ENCODE measurements at places on chromosomes 16 and 17.
A peak's percentile ranks its signal among the peaks of the same experiment; 100 is the strongest.

DNA sequence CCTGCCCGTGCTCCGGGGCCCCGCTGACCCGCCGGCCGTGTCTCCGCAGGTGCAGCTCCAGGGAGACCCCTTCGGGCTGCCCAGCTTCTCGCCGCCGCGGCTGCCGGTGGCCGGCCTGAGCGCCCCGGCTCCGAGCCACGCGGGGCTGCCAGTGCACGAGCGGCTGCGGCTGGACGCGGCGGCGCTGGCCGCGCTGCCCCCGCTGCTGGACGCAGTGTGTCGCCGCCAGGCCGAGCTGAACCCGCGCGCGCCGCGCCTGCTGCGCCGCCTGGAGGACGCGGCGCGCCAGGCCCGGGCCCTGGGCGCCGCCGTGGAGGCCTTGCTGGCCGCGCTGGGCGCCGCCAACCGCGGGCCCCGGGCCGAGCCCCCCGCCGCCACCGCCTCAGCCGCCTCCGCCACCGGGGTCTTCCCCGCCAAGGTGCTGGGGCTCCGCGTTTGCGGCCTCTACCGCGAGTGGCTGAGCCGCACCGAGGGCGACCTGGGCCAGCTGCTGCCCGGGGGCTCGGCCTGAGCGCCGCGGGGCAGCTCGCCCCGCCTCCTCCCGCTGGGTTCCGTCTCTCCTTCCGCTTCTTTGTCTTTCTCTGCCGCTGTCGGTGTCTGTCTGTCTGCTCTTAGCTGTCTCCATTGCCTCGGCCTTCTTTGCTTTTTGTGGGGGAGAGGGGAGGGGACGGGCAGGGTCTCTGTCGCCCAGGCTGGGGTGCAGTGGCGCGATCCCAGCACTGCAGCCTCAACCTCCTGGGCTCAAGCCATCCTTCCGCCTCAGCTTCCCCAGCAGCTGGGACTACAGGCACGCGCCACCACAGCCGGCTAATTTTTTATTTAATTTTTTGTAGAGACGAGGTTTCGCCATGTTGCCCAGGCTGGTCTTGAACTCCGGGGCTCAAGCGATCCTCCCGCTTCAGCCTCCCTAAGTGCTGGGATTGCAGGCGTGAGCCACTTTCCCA lies 5.9 kb downstream of the CTF1 start:
- no peak for DNase-seq

- DNase-seq = no peak
Observed at GRCh38 chr17:82881900-82882714, 42.3 kb upstream of the ZNF750 start.

DNA sequence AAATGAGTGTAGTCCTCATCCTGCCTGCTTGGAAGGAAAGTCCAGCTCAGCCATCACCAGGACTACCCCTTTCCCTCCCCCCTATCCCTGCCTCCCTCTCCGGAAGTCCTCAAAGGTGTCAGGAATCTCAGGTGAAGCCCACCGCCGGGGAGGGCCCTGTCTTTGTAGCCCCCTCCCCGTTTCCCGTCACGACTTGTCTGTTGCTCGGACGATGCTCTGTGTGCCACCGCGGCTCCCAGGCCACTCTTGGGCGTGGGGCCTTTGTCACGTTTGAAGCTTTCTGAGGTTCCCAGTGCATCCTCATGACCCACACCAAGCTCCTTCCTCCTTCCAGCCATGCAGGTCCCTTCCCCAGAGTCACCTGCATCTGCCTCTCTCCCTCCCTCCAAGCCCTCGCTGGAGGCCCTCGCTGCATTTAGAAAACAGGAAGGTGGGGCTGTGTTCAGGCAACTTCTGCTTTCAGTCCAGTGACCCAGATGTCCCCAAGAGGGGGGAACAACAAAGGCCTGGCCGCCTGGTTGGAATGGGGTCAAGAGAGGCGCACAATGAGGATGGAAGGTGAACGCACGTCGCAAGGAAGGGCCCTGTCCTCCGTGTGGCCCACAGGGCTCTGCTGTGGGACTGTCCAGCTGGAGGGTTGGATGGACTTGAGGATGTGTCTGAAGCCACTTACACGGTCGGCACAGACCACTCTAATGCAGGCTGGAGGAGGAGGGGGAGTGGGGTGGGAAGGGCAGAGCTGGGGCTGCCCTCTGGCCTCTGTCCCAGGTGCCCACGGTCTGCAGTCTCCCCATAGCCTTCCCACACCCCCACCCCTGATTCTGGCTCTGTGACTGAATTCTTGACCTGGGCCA lies 59.9 kb downstream of the OR1D5 start:
- DNase-seq = no peak

DNA sequence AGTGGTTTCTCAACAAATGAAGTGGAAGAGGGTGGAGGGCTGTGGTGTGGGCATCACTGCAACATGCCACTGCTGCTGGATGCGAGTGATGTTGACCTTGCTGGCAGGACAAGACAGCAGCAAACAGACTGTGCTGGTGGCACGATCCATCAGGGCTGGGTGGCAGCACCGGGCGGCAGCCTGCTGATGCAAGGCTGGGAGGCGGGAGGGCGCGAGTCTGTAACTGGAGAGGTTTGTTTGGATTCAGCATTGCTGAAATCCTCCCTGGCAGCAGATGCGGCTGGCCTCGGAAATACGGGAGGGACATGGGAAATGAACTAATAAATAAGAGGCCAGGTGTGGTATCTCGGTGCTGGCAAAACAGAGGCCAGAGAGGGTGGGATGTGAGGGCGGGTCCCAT lies 224.2 kb downstream of the ENGASE start:
- no peak for DNase-seq

DNA sequence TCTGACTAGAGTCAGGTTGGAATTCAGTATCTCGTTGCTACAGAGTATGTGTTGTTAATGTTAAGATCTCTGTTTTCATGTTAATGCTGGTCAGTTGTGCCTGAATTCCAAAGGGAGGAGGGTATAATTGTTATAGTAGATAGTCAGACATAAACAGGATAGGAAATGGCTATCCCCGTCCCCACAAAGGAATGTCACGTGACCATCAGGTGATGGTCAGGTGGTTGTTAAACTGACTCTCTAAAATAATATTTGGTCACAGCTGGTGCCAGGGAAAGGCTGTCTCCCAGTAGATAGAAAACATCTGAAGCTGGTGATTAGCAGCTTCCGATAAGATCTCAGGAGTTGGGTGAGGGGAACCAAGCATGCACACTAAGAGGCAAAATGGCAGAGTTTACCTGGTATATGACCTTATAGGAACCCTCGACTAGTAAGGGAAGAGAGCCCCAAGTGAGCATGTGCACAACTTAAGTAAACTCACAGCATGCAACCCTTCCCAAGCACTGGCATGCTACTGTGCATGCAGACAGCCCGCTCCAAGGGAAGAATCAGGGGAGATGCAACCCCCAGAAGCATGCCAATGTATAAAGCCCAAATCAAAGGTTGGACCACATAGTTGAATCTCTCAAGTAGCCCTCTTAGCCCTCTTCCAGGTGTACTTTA lies 27.4 kb upstream of the SLC6A2 start:
- DNase-seq = no peak

DNA sequence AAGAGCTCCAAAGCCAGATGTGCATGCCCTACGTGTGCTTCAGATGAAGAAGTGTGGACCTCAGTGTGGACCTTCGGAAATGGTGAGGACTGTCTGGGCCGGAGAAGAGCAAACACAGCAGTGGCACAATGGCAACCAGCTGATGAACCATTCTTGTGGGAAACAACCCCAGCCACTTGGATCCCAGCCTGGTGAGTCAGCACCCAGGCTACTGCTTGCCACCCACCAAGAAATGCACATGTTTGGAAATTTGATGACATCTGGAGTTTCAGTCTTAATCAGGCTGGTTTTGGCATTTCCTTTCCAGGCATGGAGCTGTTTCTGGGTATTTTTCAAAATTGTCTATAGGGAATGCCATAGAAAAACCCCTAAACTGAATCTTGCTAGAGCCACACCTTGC lies 42.7 kb downstream of the DYNLRB2 start:
- peak; percentile 48 for DNase-seq

- DNase-seq = no peak
Observed at GRCh38 chr17:17057057-17057551, 14.8 kb downstream of the MPRIP start.

DNA sequence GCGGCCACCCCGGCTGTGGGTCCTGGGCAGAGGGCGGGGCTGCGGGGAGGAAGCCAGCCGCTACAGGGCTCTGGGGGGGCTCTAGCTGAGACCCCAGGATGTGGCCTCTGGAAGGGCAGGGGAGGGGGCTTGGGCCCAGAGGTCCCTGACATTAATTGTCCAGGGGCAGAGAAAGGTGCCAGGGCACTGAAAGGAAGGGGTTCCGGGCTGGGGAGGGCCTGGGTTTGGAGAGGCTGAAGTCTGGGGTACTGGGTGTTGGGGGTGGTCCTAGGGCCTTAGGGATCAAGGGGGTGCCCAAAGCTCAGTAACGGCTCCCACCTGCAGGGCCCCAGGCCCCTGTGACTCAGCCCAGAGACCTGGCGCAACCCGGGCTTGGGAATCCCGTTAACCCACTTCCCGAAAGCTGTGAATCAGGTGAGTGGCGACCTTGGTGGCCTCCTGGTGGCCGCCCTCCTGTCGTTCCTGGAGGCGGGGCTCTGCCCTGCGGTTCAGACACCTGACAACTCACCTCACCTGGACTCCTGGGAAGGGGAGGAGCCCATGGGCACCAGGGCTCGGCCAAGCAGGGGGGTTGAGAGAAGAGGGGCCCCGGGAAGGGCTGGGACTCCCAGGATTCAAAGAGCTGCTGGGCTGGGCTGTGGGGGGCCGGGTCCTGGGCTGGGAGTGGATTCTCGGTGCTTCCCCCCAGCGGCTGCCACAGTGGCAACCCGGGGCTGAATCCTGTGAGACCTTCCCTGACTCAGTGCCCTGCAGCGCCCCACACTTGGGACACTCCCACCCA lies 465 bp upstream of the PRSS22 start:
- no peak for DNase-seq

DNA sequence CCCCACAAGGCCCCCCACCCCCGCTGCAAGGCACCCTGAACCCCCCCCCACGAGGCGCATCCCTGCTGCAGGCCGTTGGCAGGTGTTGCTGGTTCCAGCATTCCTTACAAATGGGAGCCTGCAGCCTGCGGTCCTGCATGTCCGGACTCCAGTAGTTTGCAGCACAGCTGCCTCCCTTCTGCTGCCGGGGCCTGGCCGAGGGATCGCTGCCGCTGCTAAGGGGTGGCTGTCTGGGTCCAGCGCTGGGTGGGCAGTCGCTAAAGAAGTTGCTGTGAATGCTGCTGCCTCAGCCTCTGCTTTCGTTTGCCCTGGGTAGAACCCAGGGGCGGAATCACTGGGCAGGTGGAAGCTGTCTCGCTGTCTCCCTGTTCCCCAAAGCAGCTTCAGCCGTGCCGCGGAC lies 11.8 kb downstream of the UTS2R start:
- DNase-seq = no peak

GRCh38 chr17:49018116-49018612 lies 21.0 kb downstream of the IGF2BP1 start:
- DNase-seq = no peak

GRCh38 chr17:45293413-45294211 lies 23.2 kb downstream of the MAP3K14 start:
- DNase-seq = peak; percentile 82

DNA sequence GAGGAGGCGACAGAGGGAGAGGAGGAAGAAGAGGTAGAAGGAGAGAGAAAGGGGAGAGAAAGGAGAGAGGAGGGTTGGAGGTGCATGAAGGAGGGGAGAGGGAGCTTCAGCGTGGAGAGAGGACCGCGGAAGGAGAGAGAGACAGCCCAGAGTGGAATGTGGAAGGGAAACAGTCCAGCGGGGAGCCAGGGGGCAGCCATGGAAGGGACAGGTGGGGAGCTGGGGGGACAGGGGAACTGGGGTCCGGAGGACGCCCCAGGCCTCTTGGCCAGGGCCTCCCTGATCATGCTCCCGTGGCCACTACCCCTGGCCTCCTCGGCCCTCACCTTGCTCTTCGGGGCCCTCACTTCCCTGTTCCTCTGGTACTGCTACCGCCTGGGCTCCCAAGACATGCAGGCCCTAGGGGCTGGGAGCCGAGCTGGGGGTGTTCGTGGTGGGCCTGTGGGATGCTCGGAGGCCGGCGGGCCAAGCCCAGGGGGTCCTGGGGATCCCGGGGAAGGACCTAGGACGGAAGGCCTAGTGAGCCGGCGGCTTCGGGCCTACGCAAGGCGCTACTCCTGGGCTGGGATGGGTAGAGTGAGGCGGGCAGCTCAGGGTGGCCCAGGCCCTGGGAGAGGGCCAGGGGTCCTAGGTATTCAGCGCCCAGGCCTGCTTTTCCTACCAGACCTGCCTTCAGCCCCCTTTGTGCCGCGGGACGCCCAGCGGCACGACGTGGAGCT lies 759 bp downstream of the ASPHD1 start:
- DNase-seq = no peak

DNA sequence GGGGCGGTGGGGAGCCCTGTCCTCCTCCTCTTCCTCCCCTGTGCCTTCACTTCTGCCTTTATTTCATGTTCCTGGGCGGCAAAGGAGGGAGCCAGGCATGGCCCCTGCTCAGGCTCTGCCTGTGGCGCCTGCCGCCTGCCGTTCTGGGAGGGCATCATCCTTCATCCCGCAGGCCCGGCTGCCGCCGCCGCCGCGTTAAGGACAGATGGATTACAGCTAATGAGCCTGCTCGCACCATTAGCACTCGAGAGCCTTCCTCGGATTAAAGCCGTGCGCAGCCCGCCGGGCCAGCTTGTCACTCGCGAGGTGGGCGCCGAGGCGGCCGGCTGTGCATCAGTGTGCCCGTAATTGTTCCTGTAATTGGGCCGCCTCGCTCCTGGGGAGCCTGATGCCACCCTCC lies 127.7 kb upstream of the GSE1 start:
- no peak for DNase-seq

DNA sequence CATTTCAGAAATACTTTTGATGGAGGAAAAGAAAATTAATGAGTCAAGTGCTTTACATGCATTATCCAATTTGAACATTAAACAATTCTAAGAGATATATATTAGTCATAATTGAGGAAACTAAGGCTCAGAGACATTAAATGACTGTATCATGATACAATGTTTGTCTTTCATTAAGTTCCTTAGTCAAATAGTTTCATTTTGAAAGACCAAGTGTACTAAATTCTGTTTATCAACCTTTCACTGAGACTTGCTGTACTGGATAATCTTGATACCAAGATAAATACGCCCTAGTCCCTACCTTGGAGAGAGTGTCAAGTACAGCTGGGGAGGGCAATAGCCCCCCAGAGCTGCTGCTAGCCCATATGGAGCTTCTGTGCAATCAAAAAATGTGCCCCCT lies 24.2 kb downstream of the TOM1L2 start:
- no peak for DNase-seq

All from HS-5 (cell line).